Mesendoderm (in vitro differentiated cells): ENCODE measurements at places on chromosomes 7 and 10.
A peak's percentile ranks its signal among the peaks of the same experiment; 100 is the strongest.

GRCh38 chr10:75101416-75102251 lies 9.8 kb upstream of the SAMD8 start:
- no peak overlapping the region for H3K4me3 ChIP-seq
- H3K36me3 ChIP-seq, result no peaks in the 10 kb centered on the region
- DNase-seq, result no peak
- no peaks in the 10 kb centered on the region for H3K27me3 ChIP-seq

- H3K4me3 ChIP-seq, result no peak overlapping the region
- no peaks in the 10 kb centered on the region for H3K36me3 ChIP-seq
- no peak overlapping the region for H3K27ac ChIP-seq
These were observed 404.5 kb downstream of the ADRA2A start for GRCh38 chr10:111481261-111481826.

GRCh38 chr10:36188080-36188453 lies 546.0 kb upstream of the FZD8 start:
- peak; percentile 3 for DNase-seq
- no peak overlapping the region for H3K27ac ChIP-seq
- H3K4me1 ChIP-seq, result no peaks in the 10 kb centered on the region

DNA sequence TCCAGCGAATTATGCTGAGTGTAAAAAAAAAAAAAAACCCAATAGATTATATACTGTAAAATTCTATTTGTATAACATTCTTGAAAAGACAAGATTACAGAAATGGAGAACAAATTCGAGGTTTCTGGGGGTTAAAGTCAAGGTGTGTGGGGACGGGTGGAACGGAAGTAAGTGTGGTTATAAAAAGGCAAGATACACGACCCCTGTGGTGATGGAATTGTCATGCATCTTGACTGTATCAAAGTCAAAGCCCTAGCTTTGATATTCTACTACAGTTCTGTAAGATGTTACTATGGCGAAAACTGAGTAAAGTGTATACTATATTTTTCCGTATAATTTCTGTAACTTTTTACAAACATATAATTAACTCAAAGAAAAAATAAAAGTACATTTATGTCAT lies 718.2 kb upstream of the PCDH15 start:
- H3K4me1 ChIP-seq, result no peaks in the 10 kb centered on the region
- no peaks in the 10 kb centered on the region for H3K36me3 ChIP-seq
- H3K27me3 ChIP-seq, result no peaks in the 10 kb centered on the region
- H3K27ac ChIP-seq, result no peak overlapping the region

- no peak overlapping the region for H3K4me3 ChIP-seq
- H3K4me1 ChIP-seq, result no peaks in the 10 kb centered on the region
- H3K27ac ChIP-seq, result no peak overlapping the region
- H3K27me3 ChIP-seq, result no peaks in the 10 kb centered on the region
- H3K36me3 ChIP-seq, result no peaks in the 10 kb centered on the region
- no peak for DNase-seq
These were observed 229.4 kb downstream of the LRMDA start for GRCh38 chr10:75660823-75661222.

- no peaks in the 10 kb centered on the region for H3K36me3 ChIP-seq
- no peak overlapping the region for H3K4me3 ChIP-seq
- H3K27ac ChIP-seq, result no peak overlapping the region
- H3K4me1 ChIP-seq, result peaks cover 3% of the 10 kb centered on the region
These were observed 5.4 kb upstream of the INPP5A start for GRCh38 chr10:132532179-132532578.
